ENCODE measurements at places on chromosomes 3 and 15.
A peak's percentile ranks its signal among the peaks of the same experiment; 100 is the strongest.

GRCh38 chr15:93973287-93973686, 258.1 kb upstream of the MCTP2 start:
- no peak for DNase-seq

- peak; percentile 54 for DNase-seq
Measured at GRCh38 chr3:101512646-101513418, at the start of gene SENP7. SENP7 (minus strand) TSS chr3:101513212; CDS start chr3:101513130, 82 bp downstream.

GRCh38 chr15:55900019-55900418, 93.4 kb downstream of the NEDD4 start:
- no peak for DNase-seq

DNA sequence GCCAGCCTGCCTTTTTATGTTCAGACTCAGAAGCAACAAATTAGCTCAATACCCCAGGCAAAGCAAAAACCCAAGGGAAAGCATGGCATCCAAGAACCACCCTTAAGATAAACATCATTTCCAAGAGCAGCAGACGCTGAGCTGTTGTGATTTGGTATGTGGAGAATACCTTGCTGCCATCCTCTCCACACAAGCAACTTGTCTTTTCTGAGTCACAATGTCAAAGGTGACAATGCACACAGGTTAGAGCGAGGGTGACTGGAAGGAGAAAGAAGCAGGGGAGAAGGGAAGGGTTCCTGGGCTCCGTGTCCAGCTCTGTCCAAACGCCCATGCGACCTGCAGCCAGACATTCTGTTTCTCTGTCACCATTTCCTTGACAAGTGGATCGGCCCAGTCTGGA, 6.0 kb downstream of the PCSK6 start:
- DNase-seq: no peak

- no peak for DNase-seq
Measured at GRCh38 chr3:66625505-66626216, 124.8 kb upstream of the LRIG1 start.

All from iPS DF 6.9 (cell line).